Mesenteric fat pad (tissue), 1 donor: ENCODE measurements at places on chromosomes 7 and 10. TPM values are rescaled to one million over a fixed set of nuclear protein-coding genes. Genes with fewer than 3 reads are reported as not detected.

MYO1G gene
- total RNA-seq = 8.7 TPM

PNLIP gene
- total RNA-seq = 1.5 TPM

MRPL43 gene
- total RNA-seq = 61.7 TPM

GBX1 gene
- total RNA-seq = not detected

GIMAP1 gene
- 4.4 TPM for total RNA-seq

EPHA1 gene
- 0.22 TPM for total RNA-seq

TRPV5 gene
- not detected for total RNA-seq

SMO gene
- total RNA-seq = 6.9 TPM

NSUN5 gene
- 19.1 TPM for total RNA-seq

CDK14 gene
- total RNA-seq = 47.2 TPM

CRYGN gene
- 1.5 TPM for total RNA-seq

AKAP9 gene
- total RNA-seq = 42.6 TPM

PRRT4 gene
- total RNA-seq = 17.4 TPM

ARMC10 gene
- 34.2 TPM for total RNA-seq

LLCFC1 gene
- total RNA-seq = not detected

TMEM178B gene
- 0.74 TPM for total RNA-seq

HOXA11 gene
- total RNA-seq = 6.1 TPM

PPP1R9A gene
- total RNA-seq = 13.8 TPM

ANKRD7 gene
- not detected for total RNA-seq

CALML5 gene
- total RNA-seq = not detected

SAMD9 gene
- total RNA-seq = 7.7 TPM

CYP2C8 gene
- total RNA-seq = 0.90 TPM

SHTN1 gene
- 21.1 TPM for total RNA-seq
